Fibroblast of skin of back (primary cell): ENCODE measurements at places on chromosomes 3 and 15.

DNA sequence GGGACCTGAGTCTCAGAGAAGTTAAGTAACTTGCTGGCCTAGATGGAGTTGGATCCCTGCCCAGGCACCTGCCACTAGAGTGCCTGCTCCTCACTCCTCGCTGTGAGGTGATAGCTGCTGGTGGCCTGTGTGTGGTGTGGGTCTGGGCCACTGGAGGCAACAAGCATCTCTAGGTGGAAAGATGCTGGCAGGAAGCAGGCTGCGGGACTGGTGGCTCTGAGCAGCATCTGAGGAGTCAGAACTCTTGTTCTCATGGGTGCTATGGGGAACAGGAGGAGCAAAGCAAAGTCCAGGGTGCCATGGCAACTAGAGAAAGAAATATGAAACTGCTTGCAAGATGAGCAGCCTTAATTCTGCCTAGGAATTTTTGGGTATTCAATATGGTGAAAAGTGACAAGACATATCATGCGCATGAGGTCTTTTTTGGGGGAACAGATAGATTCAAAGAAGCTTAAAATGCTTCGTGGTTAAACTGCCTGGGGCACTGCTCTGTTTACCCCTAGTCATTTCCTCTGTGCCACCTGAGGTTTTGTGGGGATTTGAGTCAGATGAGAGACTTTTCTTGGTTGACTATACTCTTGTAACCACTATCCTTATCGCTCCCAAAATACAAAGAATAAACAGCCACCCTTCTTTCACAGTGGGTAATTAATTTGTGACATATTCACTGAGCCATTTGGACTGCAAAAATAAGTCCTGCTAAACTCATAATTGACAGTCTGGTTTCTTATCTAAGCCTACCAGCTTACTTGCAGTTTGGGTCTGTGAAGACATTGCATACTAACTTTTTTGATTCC is 50.3 kb downstream of the MED12L start:
- DNase-seq, result no peak

GRCh38 chr15:44250566-44251205 is 37.8 kb upstream of the GOLM2 start:
- DNase-seq, result no peak

DNA sequence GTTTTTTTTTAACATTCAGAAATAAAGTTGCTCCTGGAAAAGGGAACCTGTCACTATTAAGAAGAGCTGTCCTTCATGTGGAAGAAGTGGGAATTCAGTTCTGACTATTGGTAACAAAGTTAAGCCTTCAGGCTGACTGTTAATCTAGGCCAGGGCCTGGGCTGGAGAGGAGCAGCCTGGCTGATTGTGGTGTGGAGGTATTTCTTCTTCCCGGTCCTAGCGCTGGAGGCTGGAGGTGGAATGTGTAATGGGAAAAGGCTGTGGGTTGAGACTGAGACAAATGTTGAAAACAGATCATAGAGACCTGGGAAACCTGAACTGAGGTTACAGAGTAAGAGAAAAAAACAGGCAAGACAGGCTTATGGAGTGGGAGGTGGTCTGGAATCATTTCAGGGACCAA is 23.8 kb upstream of the SH3BP5 start:
- DNase-seq, result peak; percentile 40

- DNase-seq, result no peak
These were observed 29.2 kb downstream of the CPN2 start for GRCh38 chr3:194321693-194322640.

DNA sequence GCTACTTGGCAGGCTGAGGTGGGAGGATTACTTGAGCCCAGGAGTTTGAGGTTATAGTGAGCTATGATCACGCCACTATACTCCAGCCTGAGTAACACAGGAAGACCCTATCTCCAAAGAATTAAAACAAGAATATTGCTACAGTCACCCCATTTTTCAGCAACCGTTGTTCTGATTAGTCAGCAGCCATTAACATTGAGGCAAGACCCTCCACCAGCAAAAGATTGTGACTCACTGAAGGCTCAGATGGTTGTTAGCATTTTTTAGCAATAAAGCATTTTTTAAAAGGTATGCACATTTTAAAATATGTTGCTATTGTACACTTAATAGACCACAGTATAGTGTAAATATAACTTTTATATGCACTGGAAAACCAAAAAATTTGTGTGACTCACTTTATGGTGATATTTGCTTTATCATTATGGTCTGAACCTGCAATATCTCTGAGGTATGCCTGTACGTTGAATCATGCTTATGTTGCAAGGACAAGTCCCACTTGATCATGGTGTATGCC is 492.6 kb downstream of the SQOR start:
- DNase-seq, result peak; percentile 74

GRCh38 chr3:73658227-73658626 is 33.5 kb upstream of the PDZRN3 start:
- no peak for DNase-seq

GRCh38 chr3:52054661-52055511 is 1.5 kb downstream of the DUSP7 start:
- DNase-seq, result peak; percentile 33

DNA sequence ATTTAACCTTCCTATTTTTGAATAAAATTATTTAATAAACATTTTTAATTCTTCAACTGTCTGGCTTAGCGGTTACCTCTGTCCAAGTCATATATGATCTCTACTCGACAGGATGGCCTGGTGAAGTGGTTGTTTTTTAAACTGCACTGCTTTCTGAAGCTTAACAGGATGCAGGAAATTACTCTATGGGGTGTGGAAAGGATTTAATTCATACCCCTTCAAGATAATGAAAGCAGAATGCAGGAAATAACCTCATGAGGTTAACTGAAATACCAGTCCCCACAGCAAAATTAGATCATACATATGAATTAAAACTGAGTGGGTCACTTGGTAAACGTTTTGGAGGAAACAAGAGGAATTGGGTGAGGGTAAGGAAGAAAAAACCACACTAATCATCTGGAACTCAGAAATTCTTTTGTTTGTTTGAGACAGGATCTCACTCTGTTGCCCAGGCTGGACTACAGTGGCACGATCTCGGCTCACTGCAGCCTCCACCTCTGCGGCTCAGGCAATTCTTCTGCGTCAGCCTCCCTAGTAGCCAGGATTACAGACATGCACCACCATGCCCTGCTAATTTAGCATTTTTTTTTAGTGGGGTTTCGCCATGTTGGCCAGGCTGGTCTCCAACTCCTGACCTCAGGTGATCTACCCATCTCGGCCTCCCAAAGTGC is 50.1 kb downstream of the LYSMD4 start:
- DNase-seq, result peak; percentile 79

DNA sequence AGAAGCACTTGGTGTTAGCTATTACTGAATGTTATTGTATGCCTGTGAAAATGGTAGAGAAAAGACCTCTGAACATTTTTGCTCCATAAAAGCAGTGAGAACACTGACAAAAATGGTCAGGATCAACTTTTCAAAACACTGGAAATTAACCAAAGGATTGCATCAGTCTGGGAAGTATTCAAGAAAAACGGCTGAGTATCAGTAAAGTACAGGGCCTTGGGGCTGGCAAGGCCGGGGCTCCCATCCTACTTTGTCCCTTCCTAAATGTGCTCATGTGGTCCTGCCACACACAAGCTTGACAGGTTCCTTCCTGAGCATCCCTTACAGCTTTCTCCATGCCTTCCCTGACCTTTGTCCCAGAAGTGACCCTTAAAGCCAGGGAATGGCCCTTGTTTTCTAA is 84.0 kb downstream of the CFAP20DC start:
- DNase-seq, result peak; percentile 80

DNA sequence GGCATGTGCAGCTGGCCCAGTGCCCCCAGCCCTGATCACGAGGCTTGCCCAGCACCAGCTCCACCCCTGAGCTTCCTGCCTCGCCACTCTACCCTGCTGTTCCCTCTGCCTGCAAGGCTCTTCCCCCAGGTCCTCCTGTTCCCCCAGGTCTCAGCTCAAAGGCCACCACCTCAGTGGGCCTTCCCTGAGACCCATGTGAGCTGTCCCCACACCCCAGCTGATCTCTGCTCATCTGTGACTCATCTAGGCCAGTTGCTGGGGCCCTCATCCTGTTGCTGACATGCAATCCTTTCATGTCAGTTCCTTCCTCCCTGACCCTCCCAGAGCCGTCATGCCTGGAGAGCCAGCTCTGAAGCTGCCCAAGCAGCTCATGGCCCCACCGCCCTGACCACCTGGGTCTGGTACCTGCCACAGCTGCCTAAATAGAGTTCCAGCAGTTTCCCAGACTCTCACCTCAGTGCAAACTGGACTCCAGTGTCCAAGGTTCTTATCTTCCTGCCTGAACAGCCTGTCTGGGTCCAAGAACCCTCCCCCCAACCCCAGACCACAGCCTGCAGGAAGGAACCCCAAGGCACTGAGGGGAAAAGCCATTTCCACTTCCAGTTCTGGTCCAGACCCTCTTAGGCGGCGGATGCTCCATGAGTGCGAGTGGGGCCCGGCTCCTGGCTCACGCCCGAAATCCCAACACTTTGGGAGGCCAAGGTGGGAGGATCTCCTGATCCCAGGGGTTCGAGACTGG is 116.6 kb upstream of the IQSEC1 start:
- DNase-seq, result peak; percentile 64

DNA sequence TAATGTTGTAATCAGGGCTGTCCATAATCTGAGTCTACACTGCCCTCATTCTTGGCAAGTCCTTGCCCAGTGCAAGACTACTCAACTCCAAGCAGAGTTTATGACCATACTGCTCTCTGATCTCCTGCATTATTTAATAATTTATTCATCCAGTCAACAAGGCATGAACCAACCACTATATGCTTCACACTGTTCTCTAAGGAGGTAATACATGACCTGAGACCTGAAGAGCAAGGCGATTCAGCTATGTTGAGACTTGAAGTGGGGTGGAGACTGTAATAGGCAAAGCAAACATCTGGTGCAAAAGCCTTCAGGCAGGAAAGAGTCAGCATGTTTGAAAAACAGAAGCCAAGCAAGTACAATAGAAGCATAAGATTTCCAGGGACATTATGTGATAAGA is 1362.8 kb downstream of the ROBO2 start:
- DNase-seq, result no peak

- DNase-seq, result peak; percentile 98
These were observed 28.2 kb upstream of the USP3 start for GRCh38 chr15:63476229-63476632.

DNA sequence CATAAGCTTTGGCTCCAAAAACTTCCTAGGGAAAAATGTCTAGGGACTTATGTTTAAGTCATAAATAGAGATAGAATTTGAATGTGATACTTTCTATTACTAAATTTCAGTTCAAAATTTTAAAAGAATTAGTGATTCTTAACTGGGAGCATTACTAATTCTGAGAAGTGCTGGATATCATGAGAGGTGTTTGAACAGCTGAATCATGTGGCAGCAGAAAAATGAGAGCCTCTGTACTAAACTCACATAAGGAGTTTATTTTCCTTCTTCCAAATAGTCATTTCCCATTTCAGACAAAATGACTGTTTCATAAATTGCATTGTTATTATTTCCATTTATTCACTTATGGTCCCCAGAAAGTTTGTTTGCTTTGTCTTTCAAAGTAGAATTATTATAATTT is 62.7 kb downstream of the SLMAP start:
- DNase-seq, result no peak

GRCh38 chr15:87777054-87777561 is 479.4 kb downstream of the NTRK3 start:
- DNase-seq, result peak; percentile 23

- no peak for DNase-seq
These were observed 58.3 kb upstream of the TMEM115 start for GRCh38 chr3:50417637-50418033.

GRCh38 chr15:52361975-52362494 is 66.4 kb upstream of the MYO5C start:
- no peak for DNase-seq

DNA sequence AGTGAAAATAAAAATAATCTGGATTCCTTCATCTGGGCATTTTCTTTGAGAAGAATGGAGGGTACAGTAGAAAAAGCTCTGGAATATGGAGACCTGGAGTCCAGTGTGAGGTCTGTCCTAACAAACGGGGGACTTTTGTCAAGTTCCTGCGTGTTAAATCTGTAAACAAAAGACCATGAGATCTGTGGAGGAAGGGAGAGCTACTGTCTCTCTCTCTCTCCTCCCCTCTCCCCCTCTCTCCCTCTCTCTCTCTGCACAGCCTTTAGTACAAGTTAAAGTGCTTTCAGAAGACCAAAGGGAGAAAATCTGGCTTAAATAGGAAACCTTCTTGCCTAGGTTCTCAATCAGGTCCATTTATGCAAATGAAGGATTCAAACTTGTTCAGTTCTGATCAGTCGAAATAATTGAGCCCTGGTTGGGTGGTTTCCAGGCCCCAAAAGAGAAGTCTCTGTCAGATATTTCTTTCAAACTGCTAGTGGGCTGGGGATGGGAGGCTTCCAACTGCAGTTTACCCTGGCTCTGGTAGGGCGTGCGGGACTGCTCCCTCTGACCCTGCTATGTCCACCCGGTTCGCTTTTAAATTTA is 103.7 kb downstream of the SV2B start:
- DNase-seq, result no peak

- peak; percentile 22 for DNase-seq
These were observed 125.0 kb upstream of the CGNL1 start for GRCh38 chr15:57251308-57251707.

DNA sequence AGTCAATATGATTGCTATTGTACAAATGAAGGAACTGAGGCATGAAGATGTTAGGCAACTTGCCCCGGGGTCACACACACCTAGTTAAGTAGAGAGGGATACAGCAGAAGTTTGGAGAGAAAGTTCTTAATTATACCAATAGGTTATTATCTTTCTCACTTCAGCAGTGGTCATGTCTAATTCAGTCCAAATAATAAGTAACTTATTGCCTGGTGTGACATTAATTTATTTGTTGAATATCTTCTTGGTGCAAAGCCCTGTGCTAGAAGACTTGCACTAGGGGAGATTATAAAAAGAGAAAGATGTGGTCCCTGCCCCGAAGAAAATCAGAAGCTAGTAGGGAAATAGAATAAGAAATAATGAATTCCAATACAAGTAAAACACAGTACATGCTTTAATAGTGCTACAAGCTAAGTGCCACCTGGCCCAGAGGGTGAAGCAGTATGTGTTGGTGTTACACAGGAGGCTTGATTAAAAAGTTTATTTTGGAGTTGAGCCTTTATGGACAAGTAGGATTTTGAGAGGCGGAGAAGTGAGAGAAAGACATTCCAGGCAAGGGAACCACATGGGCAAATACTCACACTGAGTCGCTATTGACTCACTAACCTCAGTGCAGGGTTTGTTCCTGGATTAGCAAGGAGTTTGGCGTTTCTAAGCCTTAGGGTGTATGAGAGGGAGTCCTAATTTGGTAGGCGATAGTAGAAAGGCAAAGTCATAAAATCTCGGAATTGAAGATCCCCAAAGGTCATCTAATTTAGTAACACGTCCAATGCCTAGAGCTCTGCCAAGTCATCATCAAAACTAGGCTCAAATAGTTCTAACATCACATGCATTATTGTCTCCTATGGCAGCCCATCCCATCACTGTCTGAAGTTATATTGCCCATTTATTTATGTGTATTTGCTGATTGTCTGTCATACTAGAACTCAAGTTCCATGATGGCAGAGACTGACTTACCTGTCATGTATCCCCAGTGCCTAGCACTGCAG is 19.2 kb upstream of the GSK3B start:
- peak; percentile 93 for DNase-seq

- no peak for DNase-seq
These were observed 11.5 kb downstream of the ZIC4 start for GRCh38 chr3:147394884-147395225.

GRCh38 chr15:58840048-58840447 is 68.9 kb downstream of the MINDY2 start:
- no peak for DNase-seq
